Bronchial epithelial cell (primary cell): ENCODE measurements at places on chromosomes 13 and 19.

- DNase-seq, result peak; percentile 35
These were observed 113.6 kb upstream of the PCDH9 start for GRCh38 chr13:67343777-67344176.

- peak; percentile 90 for DNase-seq
These were observed at the start of gene ZNF91 for GRCh38 chr19:23395041-23395721. Gene ZNF91 (minus strand): TSS chr19:23395471. CDS start chr19:23395354, 117 bp downstream.

DNA sequence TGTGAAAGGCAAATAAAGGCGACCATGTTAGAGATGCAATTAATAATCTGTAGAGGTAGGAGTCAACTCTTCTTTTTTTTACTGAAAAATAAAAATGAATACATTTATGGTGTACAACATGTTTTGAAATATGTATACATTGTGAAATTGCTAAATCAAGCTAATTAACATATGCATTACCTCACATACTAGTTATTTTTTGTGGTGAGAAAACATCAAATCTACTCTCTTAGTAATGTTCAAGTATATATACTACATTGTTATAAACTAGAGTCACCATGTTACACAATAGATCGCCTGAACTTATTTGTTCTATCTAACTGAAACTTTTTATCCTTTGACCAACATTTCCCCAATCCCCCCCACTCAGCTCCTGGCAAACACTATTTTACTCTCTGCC is 143.2 kb downstream of the POU4F1 start:
- DNase-seq, result no peak

DNA sequence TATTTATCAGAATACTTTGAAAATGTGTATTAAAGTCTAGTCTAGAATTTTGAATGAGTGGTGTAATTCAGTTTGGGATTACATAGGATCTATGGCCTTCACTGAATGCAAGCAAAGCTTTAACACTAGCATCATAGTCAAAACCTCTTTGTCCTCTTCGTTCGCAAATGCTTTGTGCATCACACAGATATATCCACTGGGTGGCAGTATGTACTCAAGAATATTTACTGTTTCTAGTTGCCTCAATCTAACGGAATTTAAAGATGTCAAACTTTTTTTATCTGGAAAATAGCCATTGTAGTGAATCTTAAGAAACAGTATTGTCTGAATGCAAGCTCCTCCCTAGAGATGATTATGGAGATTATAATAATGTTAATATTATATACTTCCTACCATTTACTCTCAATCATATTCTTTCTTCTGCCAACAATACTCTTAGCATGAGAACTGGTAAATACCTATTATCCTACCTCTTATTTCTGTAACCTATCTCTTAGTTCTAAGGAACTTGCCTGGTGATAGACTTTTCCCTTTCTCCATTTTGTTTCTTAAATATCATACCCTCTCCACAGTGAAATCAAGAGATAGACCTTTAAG is 25.8 kb downstream of the LACC1 start:
- peak; percentile 68 for DNase-seq

DNA sequence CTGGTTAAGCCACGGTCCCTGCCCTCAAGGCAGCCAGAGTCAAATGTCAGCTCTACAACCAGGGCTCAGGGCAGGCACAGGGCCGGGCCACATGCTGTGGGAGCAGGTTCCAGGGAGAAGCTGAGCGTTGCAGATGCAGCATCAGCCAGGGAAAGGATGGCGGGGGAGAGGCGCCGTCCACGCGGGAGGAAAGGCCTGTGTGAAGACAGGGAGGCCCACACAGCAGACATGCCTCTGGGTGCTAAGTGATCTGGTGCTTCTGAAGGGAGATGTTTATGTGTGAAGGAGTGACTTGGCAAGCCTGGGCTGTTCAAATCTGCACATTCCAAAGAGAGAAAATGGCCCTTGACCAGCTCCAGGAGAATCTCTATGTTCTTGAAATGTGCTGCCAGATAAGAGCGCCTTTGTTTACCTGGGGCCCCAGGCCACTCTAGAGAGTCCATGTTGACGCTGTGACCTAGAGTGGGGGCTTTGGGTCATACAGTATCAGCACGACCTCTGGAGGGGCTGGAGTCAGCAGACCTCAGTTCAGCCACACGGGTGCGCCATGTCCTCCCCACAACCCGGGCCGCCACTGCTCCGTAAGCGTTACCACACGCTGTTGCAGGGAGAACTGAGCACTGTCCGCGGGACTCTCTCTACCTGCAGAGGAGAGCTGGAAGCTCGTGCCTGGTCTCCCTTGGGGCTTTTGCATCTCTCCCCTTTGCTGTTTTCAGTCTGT is 15.9 kb upstream of the ATF5 start:
- DNase-seq, result no peak

DNA sequence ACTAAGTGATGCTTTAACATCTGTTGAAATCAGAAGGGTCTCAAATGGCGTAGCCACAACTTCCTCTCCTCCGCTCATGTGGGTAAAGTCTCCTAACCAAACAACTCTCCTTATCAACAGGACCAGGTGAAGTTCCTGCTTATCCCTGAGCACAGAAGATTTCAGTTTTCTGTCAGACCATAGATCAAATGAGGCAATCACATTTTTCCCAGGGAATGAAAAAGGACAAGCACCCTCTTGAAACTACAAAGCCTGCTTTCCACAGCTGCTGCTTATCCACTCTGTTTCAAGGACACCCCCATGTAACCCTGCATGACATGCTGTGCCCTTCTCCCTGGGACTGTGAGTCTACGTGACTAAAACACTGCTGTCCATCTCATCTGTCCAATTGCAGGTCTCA is 788.3 kb upstream of the SLITRK5 start:
- DNase-seq, result no peak

GRCh38 chr19:38115271-38115802 is 108.7 kb downstream of the DPF1 start:
- peak; percentile 21 for DNase-seq

DNA sequence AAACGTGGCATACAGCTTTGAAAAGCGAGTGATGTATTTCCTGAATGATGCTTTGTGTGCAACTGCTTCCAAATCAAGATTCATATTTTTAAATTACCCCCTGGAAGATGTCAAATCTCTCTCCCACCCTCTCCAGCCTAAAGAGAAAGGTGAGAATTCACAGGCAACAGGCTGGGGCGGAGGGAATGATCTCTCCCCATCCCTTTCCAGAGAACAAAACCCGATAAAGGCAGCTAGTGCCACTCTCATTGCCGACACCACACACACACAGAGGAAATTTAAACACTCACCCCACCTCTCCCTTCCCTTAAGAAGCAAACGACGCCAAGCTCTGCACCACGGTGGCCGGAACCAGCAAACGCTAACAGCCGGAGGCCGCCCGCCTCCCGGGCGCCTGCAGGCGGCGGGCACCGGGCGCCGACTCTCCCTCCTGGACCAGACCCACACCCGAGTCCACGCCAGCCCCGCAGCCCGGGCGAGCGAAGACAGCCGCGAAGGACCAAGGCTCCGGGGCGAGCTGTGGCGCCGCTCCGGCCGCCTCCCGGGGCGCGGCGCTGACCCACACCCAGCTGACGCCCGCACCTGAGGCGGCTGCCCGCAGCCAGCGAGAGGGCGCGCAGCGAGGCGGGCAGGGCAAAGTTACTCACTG is 477 bp downstream of the LNX2 start:
- peak; percentile 31 for DNase-seq

DNA sequence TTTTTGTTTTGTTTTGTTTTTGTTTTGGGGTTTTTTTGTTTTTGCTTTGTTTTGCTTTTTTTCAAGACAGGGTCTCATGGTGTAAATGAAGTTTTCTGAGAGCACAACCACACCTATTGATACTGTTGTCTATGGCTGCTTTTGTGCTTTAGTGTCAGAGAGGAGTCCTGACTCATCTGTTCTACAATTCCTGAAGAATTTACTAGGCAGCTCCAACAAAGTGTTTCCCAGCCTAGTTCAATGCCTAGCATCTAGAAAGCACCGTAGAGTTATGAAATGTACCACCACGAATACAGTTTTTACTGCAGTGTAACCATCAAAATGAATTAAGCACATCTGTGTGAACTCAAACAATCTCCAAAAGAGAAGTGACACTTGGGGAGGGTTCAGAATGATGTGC is 21.2 kb downstream of the SAFB start:
- no peak for DNase-seq

- no peak for DNase-seq
These were observed 5.6 kb downstream of the CEACAM7 start for GRCh38 chr19:41682437-41682836.

- peak; percentile 54 for DNase-seq
These were observed 9.2 kb upstream of the FBN3 start for GRCh38 chr19:8158411-8159074.

DNA sequence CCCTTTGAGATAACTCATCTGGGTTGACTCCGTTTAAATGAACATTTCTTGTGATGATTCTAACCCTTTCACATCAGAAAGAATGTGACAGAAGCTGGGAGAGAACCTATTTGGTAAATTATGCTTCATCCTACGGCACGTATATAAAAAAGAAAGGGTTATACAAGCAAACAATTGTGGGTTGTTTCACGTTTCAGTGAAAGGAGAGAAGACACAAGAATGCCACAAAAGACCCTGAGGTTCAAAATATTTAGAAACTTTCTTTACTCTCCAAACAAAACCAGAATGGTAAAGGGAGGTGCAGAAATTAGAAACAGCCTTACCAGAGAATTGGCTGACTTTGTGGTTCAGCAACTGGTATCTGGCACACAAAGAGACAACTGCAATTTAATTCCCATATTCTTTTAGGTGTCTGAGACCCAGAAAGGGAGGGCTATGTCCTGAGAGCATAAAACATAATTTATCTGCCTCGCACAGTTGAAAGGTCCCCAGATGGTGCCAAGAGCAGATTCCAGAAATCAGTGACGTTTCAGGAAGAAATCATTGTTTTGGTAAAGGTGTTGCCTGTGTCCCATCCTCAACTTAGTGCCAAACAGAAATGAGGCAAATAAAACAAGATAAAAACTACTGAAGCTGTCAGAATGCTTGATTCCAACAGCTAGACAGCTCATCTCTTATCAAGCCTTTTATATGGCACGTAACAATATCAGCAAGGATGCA is 361.4 kb downstream of the EFNB2 start:
- no peak for DNase-seq

GRCh38 chr13:41411522-41411921 is 45.8 kb upstream of the RGCC start:
- DNase-seq, result peak; percentile 50
